ENCODE measurements at places on chromosomes 2 and 18. TPM values are rescaled to one million over a fixed set of nuclear protein-coding genes. Genes with fewer than 3 reads are reported as not detected.

Gene CXCR1
- not detected for total RNA-seq

Gene AQP12B
- not detected for total RNA-seq

Gene NOL4
- not detected for total RNA-seq

Gene AGXT
- not detected for total RNA-seq

Gene HOXD3
- not detected for total RNA-seq

Gene KCNF1
- total RNA-seq = 0.56 TPM

All from IMR-90 (cell line).